Tongue (tissue), 3 donors: ENCODE measurements at places on chromosomes 16 and 17. TPM values are rescaled to one million over a fixed set of nuclear protein-coding genes. Genes with fewer than 3 reads are reported as not detected.
A peak's percentile ranks its signal among the peaks of the same experiment; 100 is the strongest.

GRCh38 chr16:88680554-88681083, 5.7 kb downstream of the SNAI3 start:
- no peak for DNase-seq

DNA sequence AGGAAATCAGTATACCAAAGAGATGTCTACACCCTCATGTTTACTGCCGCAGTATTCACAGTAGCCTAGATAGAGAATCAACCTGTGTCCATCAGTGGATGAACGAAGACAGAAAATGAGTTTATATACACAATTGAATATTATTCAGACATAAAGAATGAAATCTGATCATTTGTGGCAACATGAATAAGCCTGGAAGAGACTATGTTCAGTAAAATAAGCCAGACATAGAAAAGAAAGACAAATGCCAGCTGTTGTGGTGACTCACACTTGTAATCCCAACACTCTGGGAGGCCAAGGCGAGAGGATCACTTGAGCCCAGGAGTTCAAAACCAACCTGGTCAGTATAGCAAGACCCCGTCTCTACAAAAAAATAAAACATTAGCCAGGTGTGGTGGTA, 16.1 kb downstream of the NUDT16L1 start:
- no peak for DNase-seq

DNA sequence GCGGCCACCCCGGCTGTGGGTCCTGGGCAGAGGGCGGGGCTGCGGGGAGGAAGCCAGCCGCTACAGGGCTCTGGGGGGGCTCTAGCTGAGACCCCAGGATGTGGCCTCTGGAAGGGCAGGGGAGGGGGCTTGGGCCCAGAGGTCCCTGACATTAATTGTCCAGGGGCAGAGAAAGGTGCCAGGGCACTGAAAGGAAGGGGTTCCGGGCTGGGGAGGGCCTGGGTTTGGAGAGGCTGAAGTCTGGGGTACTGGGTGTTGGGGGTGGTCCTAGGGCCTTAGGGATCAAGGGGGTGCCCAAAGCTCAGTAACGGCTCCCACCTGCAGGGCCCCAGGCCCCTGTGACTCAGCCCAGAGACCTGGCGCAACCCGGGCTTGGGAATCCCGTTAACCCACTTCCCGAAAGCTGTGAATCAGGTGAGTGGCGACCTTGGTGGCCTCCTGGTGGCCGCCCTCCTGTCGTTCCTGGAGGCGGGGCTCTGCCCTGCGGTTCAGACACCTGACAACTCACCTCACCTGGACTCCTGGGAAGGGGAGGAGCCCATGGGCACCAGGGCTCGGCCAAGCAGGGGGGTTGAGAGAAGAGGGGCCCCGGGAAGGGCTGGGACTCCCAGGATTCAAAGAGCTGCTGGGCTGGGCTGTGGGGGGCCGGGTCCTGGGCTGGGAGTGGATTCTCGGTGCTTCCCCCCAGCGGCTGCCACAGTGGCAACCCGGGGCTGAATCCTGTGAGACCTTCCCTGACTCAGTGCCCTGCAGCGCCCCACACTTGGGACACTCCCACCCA, 465 bp upstream of the PRSS22 start:
- DNase-seq, result peak; percentile 9

- DNase-seq, result no peak
These were observed 6.2 kb downstream of the BICDL2 start for GRCh38 chr16:3030222-3031212.

DNA sequence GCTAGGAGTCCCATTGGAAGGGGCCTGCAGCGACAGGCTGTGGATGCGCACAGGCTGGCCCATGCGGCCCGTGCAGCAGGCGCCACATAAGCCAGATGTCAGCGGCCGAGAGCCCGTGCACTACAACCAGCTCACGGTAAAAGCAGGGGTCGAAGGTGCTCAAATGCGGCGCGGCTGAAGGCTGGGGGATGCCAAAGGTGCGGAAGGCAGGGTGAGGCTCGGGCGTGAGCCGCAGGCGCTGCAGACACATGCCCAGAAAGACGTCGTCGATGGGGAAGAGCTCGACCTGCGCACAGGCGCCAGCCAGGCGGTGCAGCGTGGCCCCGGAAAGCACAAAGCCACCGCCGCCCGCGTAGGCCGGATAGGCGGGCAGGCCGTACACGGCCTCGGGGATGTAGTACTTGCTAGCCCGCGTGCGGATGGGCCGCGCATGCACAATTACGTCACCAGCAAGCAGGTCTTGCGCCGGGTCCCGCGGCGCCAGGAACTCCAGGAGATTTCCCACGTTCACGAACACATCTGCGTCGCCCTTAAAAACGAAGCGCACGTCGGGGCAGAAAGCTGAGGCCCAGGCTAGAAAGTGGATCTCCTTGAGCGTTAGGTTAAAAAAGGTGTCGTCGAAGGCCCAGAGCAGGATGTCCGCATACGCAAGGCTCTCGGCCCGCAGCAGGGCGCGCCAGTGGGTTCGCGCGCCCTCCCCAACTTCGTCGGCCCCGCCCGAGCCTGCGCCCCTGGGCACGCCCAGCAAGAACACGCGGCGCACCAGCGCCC, 1.3 kb downstream of the B3GNT9 start:
- DNase-seq, result no peak

DNA sequence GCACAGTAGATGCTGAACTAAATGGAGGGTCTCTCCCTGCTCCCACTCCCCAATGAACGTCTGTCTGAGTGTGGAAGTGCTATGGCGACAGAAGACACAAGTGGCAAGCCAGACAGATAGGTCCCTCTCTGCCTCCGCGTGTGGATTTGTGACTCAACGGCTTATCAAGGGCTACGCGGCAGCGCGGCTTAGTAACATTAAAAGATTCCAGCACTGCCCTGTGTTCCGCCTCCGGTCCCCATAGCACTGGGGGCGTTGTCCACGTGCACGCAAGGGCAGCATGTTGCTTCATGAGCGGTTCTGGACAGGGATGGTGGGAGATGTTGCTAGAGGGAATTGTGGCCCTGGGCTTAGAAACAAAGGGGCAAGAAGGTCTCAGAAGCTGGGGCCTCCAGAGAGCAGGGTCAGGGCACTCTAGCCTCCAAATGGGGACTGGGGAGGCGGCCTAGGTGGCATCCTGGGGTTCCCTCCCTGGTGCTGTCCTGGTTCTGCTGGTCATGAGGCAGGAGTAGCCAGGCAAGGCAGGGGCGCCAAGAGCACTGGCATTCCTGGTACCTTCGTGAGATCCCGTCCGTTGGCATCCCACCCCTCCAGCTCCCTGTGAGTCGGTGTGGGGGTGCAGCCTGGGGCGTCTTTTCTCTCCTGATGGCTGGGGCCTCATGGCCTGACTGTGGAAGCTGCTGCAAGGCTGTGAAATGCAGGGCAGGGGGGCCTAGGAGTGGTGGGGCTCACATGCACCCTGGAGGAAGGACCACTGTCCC, 9.1 kb downstream of the CRHR1 start:
- DNase-seq, result no peak

The TP53TG3E gene
- total RNA-seq, result not detected

The KRT27 gene
- not detected for total RNA-seq

The GRAP gene
- total RNA-seq, result 8.1 TPM
